Aorta (tissue), 5 donors: ENCODE measurements at places on chromosomes 11 and 22. TPM values are rescaled to one million over a fixed set of nuclear protein-coding genes. Genes with fewer than 3 reads are reported as not detected.
A peak's percentile ranks its signal among the peaks of the same experiment; 100 is the strongest.

The RBFOX2 gene
- 152 TPM for total RNA-seq

The MICAL3 gene
- 114 TPM for total RNA-seq

The SLC5A4 gene
- total RNA-seq = 2.9 TPM

The DGCR6 gene
- total RNA-seq = 0.88 TPM

The MRGPRE gene
- total RNA-seq = not detected

The TRIM44 gene
- total RNA-seq = 55.2 TPM

The APOA5 gene
- not detected for total RNA-seq

The PKDREJ gene
- 0.15 TPM for total RNA-seq

- no peak for DNase-seq
Measured at GRCh38 chr11:19947537-19948114, 212.6 kb downstream of the DBX1 start.

DNA sequence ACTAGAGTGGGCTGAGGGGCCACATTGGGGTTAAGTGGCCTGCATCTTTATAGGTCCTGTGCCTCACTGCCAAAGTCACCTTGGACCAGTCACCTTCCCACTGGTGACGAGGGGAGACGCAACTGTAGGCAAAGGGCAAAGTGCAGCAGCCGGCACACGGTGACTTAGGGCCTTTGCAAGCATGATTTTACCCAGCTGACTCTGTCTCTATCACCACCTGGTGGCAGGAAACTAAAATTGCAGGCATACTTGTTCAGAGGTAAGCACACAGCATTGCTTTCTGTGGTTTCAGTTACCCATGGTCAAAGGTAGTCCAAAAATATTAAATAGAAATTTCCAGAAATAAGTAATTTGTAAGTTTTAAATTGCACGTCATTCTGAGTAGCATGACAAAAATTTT lies 1164.4 kb downstream of the BRD1 start:
- DNase-seq = no peak

- DNase-seq = no peak
Measured at GRCh38 chr22:24455751-24456426, 28.5 kb downstream of the ADORA2A start.

GRCh38 chr11:126707498-126707897 lies 293.1 kb downstream of the KIRREL3 start:
- DNase-seq = no peak

DNA sequence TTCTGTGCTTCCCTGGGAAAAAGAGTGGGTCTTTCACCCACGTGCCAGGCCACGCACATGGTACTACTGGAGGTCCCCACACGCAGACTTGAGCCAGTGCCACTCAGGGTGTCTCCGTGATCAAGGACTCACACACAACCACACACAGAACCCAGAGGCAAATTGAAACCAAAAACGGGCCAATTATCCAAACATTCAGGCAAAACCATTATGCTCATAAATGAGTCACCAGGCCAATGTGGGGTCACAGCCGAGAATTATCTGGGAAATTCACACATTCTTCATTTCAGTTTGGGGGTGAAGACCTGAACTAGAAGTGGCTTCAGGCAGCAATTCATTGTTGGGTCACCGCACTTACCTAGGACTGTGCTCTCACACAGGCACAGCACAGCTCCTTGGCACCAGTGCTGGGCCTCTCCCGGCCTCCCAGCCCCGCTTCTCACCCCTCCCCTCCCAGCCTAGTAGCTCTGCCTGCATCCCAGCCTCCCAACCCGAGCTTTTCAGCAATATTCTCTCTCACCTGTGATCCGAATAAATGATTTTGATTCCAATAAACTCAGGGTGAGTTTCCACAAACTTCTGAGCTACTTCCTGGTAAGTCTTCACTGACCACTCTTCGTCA lies 28.0 kb downstream of the ADA2 start:
- DNase-seq = no peak

DNA sequence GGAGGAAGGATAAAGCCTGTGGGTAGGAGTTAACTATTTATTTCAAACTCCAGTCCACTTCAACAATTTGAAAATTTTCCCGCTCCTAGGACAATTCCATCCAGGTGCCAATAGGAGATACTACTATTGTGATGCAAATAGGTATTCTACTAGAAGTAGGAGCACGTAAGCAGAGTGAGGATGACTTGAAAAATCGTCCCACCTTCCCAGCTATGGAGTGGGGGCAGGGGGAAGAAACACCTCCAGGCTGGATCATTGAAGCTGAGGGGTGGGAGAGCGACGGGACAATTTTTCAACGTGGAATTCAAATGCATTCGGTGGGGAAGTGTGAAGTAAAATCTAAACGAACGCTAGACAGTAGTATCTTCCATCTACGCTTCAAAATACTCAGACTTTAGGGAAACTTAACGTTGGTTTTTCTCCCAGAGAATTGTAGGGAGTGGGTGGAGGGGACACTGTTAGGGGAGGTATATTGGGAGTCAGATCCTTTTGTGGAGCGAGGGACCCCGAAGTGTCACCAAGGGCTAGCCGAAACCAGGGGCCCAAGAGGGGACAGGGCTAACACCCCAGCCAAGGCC lies 523 bp upstream of the ARHGAP42 start:
- DNase-seq = no peak

GRCh38 chr22:47100646-47101200 lies 338.3 kb downstream of the TBC1D22A start:
- no peak for DNase-seq

DNA sequence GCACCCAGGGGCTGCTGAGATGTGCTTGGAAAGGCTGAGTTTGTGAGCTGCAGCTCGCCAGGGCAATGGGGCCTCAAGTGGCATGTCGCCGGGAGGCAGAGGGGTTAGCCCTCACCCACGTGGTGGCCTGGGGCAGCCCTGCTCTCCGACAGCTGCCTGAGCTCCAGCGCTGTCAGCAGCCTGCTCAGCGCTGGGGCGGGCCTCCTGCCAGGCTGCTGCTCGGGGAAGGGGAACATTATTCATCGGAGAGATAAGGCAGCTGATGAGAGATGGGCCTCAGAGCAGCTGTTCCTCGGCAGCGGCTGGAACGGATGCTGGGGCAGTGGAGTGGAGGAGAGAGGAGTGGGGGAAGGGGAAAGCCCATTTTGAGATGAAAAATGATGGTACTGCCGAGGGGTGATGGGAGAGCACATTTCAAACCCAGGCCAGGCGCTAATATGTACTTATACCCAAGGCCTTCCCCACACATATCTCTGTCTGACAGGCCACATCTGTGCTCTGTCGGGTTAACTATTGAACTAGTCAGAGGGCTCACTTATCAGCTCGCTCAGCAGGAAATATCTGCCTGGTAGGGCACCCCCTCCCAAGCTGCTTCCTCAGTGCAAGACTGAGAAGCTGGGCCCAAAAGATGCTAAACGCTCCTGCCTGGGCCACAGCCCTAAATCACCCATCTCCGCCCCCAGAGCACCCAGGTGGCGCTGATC lies 79.5 kb downstream of the TIMP3 start:
- peak; percentile 62 for DNase-seq

- DNase-seq = peak; percentile 46
Measured at GRCh38 chr22:49413551-49413950, 414.1 kb downstream of the BRD1 start.

GRCh38 chr11:117095284-117096161 lies 2.7 kb downstream of the SIK3 start:
- no peak for DNase-seq

- no peak for DNase-seq
Measured at GRCh38 chr11:78419327-78419726, 1.7 kb upstream of the GAB2 start.

- DNase-seq = no peak
Measured at GRCh38 chr22:36136988-36137387, 23.6 kb downstream of the APOL3 start.

GRCh38 chr11:84685976-84686375 lies 941.2 kb downstream of the DLG2 start:
- no peak for DNase-seq

DNA sequence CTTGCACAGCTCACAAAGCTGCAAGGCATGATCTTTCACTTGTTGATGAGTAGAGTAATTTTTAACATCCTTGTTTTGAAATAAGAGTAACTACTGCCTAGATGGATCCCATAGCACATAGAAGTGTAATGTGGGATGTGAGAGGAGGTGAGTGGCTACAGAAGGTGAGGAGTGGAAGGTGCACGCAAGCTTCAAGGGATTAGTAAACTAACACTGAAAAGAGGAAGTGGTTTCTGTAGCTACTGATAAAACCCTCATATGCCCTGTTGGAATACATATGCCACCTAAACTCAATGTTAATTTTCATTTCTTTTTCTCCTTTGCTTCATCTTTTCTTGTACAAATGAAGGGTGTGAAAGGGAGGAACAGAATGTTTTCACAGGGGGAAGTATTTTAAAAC lies 22.0 kb upstream of the CTSC start:
- DNase-seq = no peak

DNA sequence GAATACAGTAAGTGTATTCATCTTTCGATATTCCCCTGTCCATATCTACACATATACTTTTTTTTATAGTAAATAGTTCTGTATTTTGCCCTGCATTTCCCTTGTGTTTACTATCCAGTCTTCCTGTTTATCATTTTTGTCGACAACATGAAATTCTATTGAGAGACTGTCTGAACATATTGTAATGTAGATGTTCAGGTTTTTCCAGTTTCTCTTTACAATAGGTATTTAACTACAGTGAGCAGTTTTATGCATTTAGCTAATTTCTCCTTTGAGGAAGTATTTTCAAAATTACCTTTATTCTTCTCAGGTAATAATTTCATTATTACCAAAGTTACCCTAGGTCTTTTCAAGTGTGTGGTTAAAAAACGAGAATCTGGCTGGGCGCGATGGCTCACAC lies 16.7 kb downstream of the PIK3IP1 start:
- DNase-seq = no peak

DNA sequence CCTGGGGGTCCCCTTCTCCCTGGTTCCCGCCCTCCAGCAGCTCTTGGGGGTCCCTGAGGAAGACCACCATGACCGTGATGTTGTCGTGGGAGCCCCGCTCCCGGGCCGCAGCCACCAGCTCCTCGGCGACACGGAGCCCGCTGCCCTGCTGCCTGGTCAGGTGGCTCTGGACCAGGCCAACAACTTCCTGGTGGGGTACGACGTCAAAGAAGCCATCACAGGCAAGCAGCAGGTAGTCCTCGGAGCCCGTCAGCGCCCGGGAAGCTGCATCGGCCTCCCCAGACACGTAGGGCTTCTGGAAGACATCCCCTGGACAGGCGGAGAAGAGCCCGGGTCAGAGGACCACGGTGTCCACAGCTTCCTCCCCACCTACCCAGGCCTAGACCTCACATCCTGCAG lies 29.5 kb downstream of the PPM1F start:
- DNase-seq = no peak

GRCh38 chr22:43625242-43625641 lies 186.9 kb downstream of the EFCAB6 start:
- no peak for DNase-seq

DNA sequence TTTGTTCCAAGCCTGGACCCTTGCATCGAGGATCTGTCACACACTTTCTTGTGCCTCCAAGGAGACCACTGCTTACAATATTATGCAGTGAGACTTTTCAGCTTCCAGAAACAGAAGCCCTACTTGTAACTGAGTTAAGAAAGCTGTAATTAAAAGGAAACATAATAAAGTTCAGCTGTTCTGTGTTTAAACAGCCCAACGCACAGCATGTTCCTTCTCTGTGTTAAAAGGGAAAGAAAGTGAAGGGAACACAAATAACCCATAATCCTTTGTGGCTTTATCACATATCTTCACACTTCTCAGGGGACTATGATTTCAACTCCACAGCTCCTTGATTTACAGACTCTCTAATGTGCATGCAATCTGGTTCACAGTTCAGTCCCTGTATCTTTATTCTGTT lies 200.3 kb upstream of the MTNR1B start:
- DNase-seq = no peak

DNA sequence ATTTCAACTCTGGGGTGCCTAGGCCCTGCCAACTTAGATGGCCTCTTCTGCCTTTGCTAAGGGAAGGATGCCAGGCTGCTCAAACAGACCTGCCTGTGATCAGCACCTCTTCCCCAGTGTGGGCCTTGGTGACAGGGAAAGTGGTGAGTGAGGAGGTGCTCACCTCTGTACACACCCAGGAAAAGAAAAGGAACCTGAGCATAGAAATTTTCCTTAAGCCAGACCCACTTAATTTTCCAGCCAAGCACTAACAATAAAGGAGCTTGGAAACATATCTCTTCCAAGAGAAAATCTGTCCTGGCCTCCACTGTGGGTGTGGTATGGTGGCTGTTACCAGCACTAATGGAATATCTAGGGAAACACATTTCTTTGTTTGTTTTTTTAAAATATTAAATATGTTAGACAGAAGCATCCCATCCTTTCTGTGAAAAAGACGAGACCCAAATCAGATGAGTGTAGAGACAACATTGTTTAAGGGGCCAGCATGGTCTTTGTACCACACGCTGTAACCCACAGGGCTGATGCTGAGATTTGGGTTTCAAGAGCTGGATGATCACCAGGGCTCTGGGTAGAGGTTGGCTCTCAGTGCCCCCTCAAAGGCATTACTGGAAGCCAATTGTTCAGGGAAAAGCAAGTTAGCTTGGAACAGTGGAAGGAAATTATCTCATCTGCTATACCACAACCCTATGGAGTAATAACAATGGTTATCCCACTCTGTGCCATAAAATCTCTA lies 472.2 kb downstream of the INSC start:
- no peak for DNase-seq

GRCh38 chr11:36019005-36019596 lies 75.2 kb downstream of the LDLRAD3 start:
- no peak for DNase-seq

GRCh38 chr11:37916331-37916730 lies 1318.3 kb upstream of the RAG2 start:
- no peak for DNase-seq

- no peak for DNase-seq
Measured at GRCh38 chr11:20042811-20043341, 117.4 kb downstream of the DBX1 start.

- DNase-seq = no peak
Measured at GRCh38 chr11:131925829-131926228, 555.4 kb downstream of the NTM start.

DNA sequence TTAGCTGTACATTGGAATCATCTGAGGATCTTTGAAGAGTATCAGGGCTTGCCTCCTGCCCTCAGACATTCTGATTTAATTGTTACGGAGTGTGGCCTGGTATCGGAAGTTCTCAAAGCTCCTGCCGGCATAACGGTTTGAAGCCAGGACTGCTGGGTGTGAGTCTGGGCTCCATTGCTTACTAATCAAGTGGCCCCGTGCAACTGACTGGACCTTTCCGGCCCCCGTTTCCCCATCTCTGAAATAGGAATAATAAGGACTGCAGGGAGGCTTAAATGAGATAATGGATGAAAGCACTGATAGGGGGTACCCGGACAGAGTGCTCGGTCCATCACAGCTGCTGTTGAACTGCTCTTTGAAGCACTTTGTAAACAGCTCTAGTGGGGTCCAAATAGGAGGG lies 1.7 kb downstream of the PLEKHB1 start:
- no peak for DNase-seq

DNA sequence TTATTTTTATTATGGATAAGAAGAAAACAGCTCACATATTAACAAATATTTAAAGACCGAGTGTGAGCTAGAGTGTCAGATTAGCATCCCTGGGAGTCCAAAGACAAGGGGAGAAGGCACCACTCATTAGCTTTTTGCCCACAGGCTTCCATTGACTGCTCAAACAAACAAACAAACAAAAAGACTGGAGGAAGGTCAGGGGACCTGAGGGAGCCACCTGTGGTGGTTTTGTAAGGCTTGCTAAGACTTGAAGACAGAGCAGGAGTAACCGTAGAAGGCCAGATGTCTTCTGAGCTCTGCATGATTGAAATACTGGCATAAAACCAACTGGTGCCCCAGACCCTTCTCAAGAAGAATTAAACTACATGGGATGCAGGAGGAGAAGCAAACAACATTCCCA lies 395.2 kb upstream of the CNTN5 start:
- DNase-seq = no peak
